Hepatic stellate cell (primary cell): ENCODE measurements at places on chromosomes 7 and 10.

DNA sequence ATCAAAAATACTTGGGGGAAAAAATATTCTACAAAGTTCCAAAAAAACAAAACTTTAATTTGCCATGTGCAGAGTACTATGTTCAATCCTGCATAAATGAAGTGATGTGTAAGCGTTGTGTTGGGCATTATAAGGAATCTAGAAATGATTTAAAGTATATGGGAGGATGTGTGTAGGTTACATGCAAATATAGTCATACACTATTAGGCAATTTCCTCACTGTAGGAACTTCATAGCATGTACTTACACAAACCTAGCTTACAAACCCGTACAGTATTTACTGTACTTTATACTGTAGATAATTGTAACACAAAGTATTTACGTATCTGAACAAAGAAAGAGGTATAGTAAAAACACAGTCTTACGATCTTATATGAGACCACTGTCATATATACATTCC is 72.3 kb downstream of the NRBF2 start:
- no peak for DNase-seq

DNA sequence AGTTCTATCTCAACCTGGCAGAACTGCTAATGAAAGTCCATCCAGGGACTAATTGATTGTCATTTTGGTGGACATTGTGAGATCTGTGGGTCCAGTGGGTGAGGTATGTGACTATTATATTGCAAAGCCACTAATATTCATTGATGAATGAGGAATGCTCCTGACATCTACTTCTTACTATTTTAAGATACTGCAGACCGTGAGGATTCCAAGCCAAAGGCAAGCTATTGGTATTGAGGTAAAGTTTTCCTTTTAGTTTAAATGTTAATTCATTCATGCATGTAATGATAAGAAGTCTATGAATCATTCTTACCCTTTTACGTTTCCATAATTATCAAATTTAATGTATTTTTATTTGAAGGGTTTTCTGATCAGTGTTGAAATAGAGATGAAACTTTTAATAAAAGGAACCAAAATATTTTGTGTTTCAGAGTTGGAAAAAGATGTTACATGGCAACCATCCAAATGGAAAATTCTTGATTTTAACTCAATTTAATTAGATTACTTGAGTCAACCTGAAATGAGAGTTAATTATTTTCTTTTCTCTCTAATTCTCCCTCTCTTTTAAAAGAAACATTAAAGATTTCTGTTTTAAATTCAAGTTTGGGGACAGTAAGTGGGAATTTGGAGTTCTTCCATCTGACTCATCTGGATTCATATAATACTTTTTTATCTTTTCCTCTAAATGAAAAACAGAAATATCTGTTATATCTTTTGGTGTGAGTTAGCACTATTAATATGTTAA is 39.6 kb downstream of the NUP205 start:
- no peak for DNase-seq

GRCh38 chr7:34067005-34067778 is 161.9 kb downstream of the BMPER start:
- DNase-seq, result no peak

DNA sequence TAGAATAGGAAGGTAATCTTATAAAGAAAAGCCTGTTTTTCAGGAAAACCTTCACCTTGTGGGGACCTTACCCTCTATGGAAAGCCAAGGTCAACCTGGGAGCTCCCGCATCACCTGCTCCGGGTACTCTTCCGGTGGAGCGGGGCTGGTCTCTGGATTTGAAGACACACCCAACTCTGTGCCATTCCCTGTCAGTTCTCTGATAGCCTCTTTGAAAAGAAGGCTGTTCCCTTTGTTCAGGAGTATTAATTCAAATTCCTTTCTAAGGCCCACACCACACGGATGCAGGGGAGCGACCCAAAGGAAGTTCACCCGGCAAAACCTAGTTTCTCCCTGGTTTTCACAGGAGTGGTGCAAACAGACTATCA is 10.7 kb downstream of the CTBP2 start:
- no peak for DNase-seq

GRCh38 chr10:127302343-127302742 is 106.0 kb upstream of the INSYN2A start:
- no peak for DNase-seq
